ENCODE measurements at places on chromosomes 1 and 21. TPM values are rescaled to one million over a fixed set of nuclear protein-coding genes. Genes with fewer than 3 reads are reported as not detected.

CPT2 gene
- polyA plus RNA-seq, result 19.3 TPM

S100A7 gene
- polyA plus RNA-seq, result not detected

GBP7 gene
- 0.05 TPM for polyA plus RNA-seq

FAM167B gene
- polyA plus RNA-seq, result 6.5 TPM

S100A1 gene
- polyA plus RNA-seq, result 2,571 TPM

SMYD2 gene
- polyA plus RNA-seq, result 34.6 TPM

NHLH2 gene
- polyA plus RNA-seq, result not detected

UQCRHL gene
- 11.7 TPM for polyA plus RNA-seq

ATAD3C gene
- 0.52 TPM for polyA plus RNA-seq

FAAH gene
- polyA plus RNA-seq, result 10.4 TPM

KPRP gene
- polyA plus RNA-seq, result not detected

OR6K3 gene
- polyA plus RNA-seq, result not detected

All from right cardiac atrium (tissue), 5 donors.